NCI-H510A treated with DMSO at 0.1 percent for 48 hours (cell line): ENCODE measurements at places on chromosomes 16 and 17.
A peak's percentile ranks its signal among the peaks of the same experiment; 100 is the strongest.

- no peak for DNase-seq
Measured at GRCh38 chr17:49210158-49211029, at the start of the genes ABI3 and GNGT2. Gene ABI3 (plus strand): TSS chr17:49210707. CDS start chr17:49210725, 18 bp downstream. Gene GNGT2 (minus strand): TSS chr17:49210574. CDS start chr17:49207422, 3,152 bp downstream.

GRCh38 chr16:13823501-13823900 is 96.5 kb upstream of the ERCC4 start:
- no peak for DNase-seq

- no peak for DNase-seq
Measured at GRCh38 chr16:27470567-27471431, 68.8 kb downstream of the IL21R start.

DNA sequence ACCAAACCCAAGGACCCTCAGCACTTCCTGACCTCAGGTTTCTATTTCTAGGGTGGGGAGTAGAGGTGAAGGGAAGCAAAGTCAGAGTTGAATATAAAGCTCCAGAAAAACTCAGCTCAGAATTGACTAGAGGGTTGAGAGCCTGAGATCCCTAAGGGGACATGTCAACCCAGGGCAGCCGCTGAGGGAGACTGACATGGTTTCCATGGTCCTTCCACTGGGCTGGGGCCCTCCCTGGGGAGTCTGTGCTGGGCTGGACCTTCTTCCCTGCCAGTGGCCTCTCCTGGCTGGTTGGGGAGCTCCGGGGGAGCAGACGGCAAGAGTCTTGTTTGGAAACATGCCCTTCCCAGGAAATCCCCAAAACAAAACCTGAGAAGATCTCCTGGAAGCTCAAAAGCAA is 121.3 kb downstream of the METRNL start:
- DNase-seq = no peak

- DNase-seq = no peak
Measured at GRCh38 chr17:32222621-32223020, 43.0 kb upstream of the RHBDL3 start.

DNA sequence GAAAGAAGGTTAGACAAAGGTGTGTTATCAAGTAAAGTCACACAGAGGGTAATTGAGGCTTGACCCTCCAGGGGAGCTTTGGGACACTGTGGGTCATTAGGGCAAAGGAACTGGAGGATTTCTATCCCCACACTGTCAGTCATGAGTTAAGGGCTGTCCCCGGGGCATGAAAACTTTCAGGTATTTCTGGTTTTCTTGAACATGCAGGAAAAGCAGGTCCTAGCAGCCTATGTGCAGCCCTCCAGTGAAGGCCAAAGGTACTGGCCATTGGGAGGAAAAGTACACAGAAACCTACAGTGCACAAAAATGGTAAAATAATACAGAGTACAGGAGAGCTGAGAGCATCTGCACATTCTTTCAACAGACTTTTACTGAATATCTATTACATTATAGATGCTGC is 44.4 kb upstream of the SCNN1B start:
- no peak for DNase-seq

- DNase-seq = peak; percentile 100
Measured at GRCh38 chr17:48213797-48214196, 106.2 kb downstream of the SNX11 start.

DNA sequence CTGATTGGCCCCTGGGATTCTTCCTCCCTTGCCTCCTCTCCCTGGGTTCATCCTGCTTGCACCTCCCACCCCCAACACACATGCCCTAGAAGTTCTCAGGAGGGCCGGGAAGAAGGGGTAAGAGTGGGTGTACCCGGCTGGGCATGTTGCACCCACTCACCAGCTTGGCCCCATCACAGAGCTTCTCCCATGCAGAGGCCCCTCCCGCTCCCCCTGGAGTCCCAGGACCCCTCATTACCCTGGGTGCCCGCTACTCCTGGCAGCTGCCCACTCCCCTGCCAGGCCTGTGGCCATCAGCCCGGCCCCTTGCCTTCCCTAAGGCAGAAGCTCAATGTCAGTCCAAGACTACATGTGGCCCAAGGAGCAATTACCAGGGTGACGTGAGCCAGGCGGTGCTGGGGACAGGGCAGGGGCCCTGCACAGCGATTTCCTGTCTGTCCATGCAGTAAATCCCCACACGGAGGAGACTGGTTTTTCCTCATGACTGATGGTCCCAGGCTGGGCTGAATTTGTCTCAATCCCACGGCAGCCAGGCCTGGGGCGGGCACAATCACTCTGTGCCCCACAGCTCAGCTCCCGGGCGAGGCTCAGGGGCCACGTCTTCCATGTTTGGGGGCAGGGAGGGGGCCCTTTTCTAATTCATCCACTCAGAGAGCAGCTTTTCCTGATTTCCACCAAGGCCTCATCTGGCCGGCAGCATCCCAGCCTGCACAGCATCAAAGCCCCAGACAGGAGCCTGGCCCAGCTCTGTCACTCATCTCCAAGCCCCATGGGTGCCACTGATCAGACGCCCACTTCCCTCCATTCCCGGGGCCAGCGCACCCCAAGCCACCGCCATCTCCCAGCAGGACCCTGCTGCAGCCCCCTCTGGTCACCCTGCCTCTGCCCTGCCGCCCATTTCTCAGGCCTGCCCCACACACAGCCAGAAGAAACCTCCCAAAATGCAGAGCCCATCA is 234.7 kb downstream of the KATNIP start:
- DNase-seq = no peak
